ENCODE measurements at places on chromosomes 12 and 14.

DNA sequence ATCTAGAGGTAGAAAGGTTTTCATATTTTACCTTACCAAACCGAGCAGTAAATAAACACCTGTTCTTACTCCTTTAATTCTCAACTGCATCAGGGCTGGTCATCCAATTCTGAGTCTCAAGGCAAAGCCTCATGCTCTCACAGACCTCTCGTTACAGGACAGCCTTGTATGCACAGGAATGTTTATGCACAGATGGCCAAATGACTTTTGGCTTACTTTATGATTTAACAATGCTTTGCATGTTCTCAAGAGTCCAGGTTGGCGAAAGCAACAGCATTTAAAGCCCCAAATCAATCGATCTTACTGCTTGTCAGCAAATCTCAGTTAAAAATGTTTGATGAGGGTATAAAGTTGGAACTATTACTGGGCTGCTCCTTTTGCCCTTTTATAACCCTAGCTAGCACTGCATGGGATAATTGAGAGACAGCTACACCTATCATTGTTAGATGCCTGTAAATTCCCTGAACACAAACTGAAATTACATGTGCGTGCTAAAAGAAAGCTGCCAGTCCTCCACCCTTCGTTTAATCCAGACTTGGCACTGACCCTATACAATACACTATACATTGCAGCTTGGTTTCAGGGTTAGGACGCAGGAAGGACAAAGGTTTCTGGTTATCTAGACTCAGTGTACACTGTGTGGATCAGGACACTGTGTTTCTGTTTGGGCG lies 63.6 kb downstream of the TMCC3 start:
- DNase-seq = no peak

DNA sequence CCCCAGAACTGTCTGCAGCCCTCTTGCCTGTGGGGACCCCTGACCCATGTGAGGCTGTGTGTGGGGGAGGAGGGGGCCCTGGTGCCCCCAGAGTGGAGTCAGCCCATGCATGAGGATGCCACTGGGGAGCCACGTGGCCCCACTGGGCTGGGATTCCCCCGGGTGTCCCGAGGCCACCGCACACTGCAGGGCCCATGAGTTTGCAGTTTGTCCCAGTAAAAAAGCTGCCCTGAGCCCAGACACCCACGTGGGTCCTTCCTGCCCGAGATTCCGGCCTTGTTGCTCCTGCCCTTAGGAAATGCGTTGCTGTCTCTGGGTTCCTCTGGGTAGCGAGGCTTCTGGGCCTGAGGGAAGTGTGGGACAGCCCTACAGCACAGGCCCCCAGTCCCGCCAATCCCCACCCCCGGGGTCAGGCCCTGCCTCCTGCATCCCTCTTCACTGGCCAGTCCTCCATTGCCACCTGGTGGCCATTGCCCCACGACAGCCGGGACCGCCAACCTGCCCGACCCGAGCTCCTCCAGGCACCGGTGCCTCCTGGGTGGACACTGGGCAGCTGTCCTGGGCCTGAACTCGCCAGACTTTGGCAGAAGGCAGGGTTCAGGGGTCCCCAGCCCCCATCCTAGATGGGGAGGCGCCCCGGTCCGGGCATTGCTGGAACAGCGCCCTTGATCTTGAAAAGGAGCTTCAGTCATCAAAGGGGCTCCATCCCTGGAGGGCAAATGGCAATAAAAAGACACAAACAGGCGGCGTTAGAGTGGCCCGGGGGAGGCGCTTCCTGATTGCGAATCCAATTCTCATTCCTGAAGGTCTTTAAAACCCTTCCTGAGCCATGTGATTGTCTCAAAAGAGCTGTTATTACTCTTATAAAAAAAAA lies 15.6 kb upstream of the C14orf180 start:
- no peak for DNase-seq

- no peak for DNase-seq
These were observed 124.6 kb downstream of the TGFB3 start for GRCh38 chr14:75857199-75857598.

DNA sequence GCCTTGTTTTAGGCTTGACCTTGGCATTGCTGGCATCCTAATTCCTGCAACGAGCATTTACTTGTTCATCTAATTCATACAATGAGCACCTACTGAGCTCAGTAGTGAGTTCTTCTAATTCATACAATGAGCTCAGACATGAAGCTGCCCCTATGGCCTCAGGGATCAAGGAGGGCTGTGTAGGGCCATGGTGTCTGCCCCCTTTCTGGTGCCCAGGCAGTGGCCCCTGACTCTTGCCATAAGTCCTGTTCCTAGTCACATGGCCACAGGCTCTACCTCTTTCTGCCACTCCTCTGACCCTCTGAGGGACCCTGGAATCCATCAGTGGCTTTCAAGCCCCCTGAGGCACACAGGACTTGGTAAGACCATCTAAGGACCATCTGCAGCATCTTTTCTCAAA lies 148.8 kb downstream of the ZFP36L1 start:
- no peak for DNase-seq

- no peak for DNase-seq
These were observed 122.5 kb downstream of the ETV6 start for GRCh38 chr12:11771895-11772502.

DNA sequence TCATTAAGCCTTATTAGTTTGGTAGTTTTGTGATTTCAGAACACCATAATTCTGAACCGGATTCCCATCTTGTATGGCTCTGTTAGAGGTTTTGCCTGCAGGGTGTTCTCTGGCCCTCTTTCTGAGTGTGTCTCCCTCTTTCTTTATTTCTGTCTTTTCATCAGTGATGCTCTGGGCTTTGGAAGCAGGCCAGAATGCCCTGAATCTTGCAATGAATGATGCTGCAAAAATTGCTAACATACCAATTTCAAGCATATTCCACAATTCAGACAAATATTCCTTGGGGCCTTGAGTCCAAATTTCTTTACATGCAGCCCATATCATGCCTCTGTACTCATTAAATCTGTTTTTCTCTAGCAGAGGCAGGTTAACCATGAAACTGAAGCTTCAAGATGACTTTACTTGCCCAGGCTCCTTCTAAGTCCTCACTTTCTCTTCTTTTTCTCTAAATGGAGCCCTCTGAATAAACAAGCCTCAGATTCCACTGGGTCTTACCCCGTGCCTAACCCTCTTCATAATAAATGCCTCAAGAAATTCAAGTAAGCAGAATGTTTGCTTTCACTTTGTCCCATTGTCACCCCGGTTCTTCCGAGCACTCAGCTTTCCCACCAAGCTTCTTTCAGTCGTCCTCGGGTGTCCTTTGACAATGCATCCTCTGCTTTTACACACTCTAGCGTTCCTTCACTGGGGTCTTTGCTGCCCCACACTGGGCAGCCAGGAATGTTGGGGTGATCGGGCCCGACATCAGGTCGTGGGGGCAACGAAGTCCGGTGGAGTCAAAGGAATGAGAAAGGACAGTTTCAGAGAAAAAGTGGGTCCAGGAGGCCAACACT lies 78.8 kb upstream of the SLC38A4 start:
- no peak for DNase-seq

- DNase-seq = no peak
These were observed 103.9 kb downstream of the BBS10 start for GRCh38 chr12:76244300-76244699.

DNA sequence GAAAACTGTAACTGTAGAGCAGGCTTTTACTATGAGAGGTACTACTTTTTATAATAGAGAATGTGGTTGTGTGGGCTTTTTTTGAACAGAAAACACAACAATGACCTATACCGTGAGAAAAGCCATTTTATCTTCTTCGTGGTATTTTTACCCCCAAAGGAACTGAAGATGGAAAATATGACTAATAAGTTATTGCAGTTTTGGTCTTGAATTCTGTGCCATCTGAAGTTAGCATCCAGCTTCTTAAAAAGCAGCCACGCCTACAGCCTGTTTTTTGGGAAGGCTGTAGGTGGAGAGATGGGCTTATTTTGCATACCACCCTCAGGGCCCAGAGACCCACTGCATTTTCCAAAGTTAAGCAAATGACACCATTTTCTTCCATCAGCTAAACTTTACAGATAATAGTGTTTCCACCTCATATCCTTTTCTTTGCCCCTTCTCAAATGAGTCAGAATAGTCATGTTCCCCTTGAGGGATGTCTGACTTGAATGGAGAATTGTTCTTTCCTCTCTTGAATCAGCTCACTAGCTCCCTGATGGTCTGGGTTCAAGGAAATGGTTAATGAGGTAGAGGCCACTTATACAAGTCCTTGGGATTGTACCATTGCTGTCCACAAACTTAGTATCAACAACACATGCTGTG lies 53.0 kb downstream of the TBC1D30 start:
- DNase-seq = no peak

DNA sequence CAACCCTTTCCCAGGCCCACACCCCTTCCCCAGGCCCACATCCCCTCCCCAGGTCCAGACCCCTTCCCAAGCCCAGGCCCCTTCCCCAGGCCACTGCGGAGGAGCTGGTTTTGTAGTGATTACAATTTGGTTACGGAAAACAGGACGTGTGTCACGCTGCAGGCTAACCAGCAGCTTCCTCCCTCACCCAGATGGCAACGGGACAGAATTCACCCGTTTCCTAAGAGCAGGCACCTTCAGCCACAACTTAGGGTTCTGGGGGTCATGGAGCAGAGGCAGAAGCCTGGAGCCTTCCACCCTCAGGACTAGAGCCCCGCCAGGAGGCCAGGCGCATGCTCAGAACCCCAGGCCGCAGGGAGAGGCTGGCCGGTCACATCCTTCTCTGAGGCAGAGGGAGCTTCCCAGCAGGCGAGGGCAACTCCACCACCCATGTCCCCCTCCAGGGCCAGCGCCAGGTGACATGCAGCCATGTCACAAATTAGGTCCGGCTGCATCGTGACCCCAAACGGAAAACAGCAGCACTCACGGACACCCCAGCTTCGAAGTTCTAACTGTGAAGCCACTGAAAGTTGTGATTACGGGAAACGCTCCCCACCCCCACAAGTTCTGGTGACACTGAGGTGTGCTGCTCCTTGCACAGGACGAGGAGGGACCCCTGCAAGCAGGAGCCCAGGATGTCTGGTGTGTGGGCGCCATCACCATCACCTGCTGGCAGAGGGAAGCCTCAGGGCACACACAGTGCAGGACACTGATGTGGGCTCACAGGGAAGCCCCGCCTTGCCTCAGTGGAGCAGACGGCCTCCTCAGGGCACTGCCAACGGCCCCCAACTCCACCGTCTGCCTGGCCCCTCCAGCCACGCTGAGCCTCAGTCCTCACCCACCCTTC lies 7.7 kb downstream of the BRF1 start:
- DNase-seq = no peak

GRCh38 chr12:109881752-109882151 lies 1.4 kb upstream of the GLTP start:
- DNase-seq = no peak

GRCh38 chr14:55265197-55265596 lies 6.0 kb upstream of the FBXO34 start:
- DNase-seq = no peak

DNA sequence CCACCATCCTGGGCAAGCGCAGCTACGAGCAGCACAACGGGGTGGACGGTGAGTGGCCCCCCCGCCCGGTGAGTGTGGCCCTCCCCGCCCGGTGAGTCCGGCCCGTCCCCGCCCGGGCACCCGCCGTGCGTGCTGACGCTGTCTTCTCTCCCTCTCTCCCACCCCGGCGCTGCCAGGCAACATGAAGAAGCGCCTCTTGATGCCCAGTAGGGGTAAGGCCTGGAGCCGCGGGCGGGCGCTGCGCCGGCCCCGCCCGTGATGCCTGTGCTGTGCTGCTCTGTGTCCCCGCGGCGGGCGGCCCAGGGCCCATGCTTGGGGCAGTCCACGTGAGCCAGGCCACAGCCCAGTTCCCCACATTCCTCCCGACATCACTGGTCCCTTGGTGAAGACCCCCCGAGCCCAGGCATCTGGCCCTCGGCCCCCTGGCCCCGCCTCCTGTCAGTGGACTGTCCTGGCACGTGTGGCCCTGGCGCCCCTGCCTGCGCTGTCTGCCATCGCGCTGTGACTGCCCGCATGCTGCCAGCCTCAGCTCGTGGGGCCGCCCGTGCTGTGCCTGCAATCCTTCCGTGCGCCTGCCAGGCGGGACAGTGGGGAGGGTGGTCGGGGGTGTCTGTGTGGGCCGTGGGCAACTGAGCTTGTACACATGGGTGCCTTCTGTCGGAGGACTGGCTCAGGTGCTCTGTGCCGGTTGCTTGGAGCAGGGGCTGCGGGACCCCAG lies 7.9 kb upstream of the CRIP2 start:
- DNase-seq = no peak

DNA sequence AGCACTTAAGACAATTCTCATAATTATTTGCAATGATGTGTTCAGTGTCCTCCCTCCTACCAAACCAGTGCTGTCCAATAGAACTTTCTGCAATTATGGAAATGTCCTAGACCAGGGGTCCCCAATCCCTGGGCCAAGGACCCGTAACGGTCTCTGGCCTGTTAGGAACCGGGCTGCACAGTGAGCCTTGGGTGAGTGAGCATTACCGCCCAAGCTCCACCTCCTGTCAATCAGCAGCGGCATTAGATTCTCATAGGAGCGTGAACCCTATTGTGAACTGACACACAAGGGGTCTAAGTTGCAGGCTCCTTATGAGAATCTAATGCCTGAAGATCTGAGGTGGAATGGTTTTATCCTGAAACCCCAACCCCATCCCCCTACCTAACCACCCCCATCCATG lies 3.9 kb downstream of the SVOP start:
- DNase-seq = no peak
